ENCODE measurements at places on chromosomes 4 and X.

GRCh38 chrX:153686711-153687110 lies 1.0 kb upstream of the SLC6A8 start:
- no peak for DNase-seq

DNA sequence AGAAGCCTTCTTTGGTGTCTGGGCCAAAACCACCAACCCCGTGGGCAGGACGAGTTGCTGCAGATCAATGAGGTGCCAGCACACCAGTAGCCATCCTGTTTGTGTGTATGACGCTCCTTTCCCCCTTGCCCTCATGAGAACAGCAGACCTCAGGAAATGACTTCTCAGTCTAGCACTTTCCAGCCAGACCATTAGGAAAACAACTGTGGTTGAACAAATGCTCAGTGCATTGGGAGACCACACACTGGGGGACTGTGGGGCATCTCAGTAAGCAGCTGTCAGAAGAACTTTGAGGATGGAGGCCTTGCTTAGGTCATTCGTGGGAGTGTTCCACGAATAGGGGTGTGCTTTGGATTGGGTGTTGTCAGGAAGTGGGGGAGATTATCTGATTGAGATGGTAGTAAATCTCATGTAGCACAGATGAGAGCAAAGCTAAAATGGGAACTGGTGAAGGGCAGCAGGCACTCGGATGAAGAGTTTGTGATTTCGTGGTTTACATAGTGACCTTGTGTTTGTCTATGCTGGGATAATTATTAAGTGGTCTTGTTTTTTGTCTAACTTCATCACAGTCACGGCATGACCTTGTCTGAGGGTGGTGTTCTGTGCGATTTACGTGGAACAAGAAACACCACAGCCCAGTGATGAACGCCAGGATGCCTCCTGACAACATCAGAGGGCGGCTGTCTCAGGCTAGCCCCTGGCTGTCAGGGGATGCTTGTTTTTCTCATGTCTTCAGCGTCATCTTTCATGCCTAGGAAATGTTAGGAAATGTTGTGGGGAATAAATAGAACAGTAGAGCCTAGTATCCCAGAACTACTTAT lies 70.1 kb downstream of the USP46 start:
- DNase-seq = no peak

DNA sequence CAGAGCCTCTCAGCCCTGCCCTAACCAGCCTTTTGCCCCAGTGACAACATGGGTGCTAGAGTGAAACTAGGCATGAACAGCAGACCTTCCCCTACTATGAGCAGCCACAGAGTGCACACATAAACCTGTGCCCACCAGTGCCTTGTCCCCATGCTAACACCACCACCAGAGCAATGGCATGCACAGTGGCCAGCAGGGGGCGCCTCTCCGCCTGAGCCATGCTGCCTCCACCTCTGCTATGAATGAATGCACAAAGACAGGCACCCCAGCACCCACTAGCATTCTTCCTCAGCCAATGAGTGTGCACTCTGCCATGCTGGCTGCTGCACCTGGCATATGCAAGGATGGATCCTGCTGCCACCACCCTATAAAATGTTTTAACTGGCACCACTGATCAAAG lies 286.9 kb upstream of the FGF16 start:
- no peak for DNase-seq

GRCh38 chrX:143017272-143017671 lies 8.5 kb upstream of the SPANXN4 start:
- no peak for DNase-seq

DNA sequence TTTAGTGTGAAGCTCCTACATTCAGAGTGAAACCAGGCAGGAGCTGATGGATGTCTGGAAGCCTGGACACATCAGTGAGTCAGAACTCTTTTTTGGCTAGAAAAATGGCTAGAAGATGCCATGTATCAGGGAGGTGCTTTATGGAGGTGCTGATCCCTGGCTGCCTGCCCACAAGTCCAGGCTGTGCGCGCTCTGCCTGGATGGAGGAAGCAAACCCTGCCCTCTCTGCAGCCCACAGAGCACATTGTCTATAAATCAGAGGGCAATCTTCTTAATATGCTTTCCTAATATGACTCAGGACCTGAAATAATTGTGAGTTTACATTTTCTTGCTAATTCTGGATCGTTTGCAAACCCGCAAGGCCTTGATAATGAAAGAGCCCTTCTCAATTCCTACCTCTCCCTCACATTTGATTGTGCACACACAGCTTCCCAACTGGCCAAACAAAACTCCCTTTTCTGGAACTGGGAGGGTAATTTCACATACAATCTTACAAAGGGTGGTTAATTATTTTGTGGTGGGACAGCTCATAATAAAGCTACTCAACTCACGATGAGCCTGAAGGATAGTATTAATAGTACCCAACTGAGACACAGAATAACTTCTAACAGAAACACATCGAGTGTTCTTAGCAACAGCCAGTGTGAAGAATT lies 11.7 kb downstream of the MFAP3L start:
- no peak for DNase-seq

- DNase-seq = no peak
Measured at GRCh38 chr4:16259889-16260246, 33.6 kb upstream of the TAPT1 start.

GRCh38 chr4:60724623-60725022 lies 475.5 kb upstream of the ADGRL3 start:
- DNase-seq = no peak

DNA sequence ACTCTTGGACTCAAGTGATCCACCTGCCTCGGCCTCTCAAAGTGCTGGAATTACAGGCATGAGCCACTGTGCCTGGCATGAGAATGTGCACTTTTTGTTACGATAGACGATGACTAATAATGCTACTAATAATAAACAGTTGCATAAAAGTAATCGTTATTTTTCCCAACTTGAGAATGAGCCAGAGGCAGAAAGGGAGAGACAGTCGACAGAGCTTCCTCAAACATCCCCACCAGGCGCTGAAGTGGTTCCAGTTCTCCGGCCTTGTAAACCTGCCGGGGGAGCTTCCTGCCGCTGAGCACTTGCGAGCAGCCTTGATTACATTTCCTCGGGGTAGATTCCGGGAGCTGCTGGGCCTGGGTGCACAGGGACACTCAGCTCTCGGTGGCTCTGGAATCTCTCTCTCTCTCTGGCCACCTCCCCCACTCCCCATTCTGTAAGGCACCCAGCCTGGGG lies 8.9 kb upstream of the HTRA3 start:
- no peak for DNase-seq

DNA sequence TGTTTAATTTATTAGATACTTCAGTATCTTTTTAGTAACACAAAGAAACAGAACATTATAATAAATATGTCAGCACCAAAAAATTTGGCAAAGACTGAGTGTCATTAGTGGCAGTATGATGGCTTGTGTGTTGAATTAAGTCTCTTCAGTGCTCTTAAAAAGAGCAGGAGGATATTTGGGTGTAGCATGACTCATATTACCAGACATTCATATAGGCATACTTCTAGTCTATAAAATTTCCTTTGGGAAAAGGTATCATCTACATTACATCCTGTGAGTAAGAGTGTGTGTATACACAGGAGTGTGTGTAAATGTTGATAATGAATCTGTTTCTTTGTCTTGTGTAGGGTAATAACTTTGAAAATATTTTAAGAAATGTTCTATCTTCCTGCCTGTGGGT lies 135.7 kb downstream of the CNKSR2 start:
- no peak for DNase-seq

GRCh38 chr4:101540336-101540735 lies 193.0 kb upstream of the PPP3CA start:
- DNase-seq = no peak

- no peak for DNase-seq
Measured at GRCh38 chrX:152819266-152819665, 11.3 kb downstream of the CETN2 start.

GRCh38 chr4:22721204-22721603 lies 28.5 kb downstream of the GBA3 start:
- DNase-seq = no peak

- DNase-seq = no peak
Measured at GRCh38 chr4:84529169-84529751, 30.2 kb upstream of the NKX6-1 start.

DNA sequence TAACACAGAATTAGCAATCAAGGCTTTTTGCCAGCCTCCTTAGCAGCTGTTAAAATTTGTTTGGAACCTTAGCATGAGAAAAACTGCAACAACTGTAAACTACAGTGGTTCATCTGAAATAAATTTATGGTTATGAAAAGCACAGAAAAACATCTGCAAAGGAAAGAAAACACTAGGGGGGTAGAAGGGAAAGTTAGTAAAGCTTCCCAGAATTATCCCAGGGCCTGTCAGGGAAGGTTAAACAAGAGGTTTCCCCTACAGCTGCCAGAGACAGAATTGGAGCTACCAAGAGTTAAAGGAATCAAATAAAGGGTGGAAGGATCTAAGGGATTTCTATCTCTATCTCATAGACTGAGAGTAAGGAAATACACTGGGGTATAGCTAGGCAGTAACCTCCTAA lies 234.7 kb upstream of the DIAPH2 start:
- no peak for DNase-seq

GRCh38 chr4:65302145-65302544 lies 368.1 kb downstream of the EPHA5 start:
- DNase-seq = no peak

DNA sequence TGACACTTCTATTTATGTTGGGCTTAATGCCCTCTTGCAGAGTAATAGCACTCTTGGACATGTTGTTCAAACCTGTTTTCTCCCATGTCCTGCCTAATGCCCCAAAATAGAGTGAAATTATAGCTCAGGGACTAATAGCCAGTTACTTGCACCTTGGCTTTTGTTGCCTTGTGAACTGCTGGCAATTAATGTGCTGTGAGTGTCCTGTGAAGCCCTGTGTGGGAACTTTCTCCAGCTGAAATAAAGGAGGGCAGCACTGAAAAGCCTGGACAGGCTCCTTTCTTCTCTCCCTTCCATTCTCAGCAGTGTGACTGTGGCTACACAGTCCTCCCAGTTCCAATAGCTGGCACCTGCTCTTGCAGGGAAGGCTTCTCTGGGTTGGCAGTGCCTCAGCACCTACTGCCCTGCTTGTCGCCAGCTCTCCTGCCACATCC lies 72.4 kb downstream of the DCLK2 start:
- DNase-seq = no peak

Data from stimulated activated CD4-positive, alpha-beta T cell treated with anti-CD3 and anti-CD28 coated beads, TNF-alpha, amount 100 ng/mL, for 48 hours (primary cell).